GM12865 (cell line): ENCODE measurements at places on chromosomes 13 and 19.
A peak's percentile ranks its signal among the peaks of the same experiment; 100 is the strongest.

GRCh38 chr13:39297023-39297422, 258.8 kb downstream of the NHLRC3 start:
- no peak for DNase-seq

DNA sequence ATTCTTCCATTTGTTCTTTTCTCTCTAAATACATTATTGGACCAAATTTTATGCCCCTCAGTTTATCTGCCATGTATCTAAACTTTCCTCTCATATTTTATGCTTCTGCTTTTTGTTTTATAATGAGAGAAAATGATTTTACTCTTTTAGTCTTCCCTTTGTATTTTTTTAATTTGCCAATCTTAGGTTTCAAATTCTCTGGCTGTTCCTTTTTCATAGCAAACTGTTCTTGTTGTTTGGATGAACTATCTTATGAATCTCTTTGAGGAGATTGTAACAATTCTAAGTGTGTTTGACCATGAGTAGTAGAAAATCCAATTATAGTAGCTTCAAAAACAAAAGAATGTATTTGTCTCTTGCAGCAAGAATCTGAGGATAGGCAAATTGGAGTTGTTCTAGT, 290.5 kb downstream of the NDFIP2 start:
- no peak for DNase-seq

- no peak for DNase-seq
Measured at GRCh38 chr13:20126541-20127261, 34.2 kb downstream of the GJA3 start.

GRCh38 chr19:47456721-47457474, 14.8 kb downstream of the SLC8A2 start:
- no peak for DNase-seq

GRCh38 chr13:111472083-111472482, 151.6 kb downstream of the TEX29 start:
- no peak for DNase-seq

DNA sequence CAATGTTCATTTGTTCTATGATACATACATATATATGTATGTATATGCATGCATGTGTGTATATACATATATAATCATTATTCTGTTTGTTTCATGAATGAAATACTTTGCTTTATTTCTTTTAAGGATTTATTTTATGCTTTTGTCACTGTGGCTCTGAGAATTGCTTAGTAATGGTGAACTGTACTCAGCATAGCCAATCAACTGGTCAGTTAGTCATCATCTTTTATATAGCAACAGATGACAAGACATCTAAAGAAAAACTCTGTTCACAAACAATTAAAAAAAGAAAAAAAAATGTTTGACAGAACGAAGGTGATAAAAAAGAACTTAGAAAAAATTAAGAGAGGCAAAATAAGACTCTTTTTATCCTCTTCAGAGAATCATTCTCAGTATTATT, 1440.3 kb downstream of the PCDH9 start:
- no peak for DNase-seq

- DNase-seq, result peak; percentile 26
Measured at GRCh38 chr19:39969681-39970424, 1.1 kb upstream of the PSMC4 start.

- DNase-seq, result no peak
Measured at GRCh38 chr13:23674795-23675640, 104.8 kb downstream of the TNFRSF19 start.

DNA sequence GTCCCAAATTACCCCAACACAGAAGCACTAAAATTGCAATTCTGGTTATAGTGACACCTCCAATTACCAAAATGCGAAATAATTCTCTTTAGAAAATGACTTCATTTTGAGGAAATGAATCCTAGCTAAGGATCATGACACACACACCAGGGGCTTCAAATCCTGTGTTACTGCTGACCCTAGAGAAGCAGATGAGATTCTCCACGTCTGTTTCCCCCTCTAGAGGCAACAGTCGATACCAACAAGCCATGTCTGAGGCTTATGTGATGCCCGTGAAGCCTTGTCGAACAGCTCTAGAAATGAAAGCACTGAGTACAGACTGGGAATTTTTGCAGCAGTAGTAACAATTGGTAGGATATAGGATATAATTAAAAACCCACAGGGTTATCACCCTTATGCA, 153.6 kb upstream of the TMTC4 start:
- no peak for DNase-seq
